GM18507 (cell line): ENCODE measurements at places on chromosomes 7 and 10.

DNA sequence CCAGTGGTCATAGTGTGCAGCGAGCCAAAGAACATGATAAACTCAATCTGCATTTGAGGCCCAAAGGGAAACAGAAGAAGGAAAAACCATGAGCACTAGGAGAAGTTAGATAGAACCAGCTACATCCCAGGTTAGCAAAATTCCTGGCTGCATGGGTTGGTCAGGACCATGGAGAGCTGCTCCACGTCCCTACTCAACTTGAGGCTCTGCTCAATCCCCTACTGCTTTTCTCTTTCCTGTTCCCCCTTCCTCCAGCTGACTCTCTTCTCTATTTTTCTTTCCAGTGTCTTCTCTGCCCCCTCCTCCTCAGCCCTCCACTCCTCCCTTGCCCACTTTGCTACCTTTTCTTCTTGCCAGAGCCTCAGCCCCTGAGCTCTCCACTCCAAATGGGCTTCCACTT, 21.9 kb upstream of the VSIR start:
- no peak for DNase-seq

- no peak for DNase-seq
Measured at GRCh38 chr10:35940141-35941041, 298.3 kb upstream of the FZD8 start.

GRCh38 chr10:70603449-70603801, 884 bp upstream of the PRF1 start:
- no peak for DNase-seq

- no peak for DNase-seq
Measured at GRCh38 chr7:14368285-14368684, 378.8 kb upstream of the ETV1 start.

DNA sequence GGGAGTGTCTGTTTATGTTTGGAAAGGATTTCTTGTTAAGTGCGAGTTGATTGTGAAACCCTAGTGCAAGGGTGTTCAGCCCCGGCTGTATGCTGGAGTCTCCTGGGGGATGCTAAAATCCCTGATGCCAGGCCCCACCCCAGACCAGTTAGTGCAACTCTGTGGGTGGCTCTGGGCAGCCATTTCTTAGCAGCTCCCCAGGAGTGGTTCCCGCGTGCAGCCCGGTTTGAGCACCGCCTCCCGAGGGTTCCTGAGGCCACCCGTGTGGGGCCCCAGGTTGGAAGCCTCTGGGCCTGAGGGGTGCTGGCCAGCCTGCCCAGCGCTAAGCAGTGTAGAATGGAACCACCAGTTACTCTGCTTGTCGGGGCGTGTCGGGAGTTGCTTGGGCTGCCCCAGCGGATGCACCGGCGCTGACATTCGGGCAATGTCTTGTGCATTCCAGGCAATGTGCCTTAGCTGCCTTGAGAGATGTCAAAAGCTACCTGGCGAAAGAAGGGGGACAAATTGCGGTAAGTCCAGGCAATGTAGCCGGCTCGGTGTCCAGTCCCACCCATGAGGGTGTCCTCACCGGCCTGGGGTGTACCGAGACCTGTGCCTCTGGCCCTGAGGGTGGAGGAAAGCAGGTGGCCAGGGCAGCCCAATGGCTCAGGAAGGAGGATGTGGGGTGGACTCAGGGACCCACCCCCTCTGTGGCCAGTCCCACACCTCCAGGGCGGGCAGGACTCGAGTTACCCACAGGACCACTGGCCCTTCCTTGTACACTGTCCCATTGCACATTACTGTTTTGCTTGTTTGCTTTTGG, 13.2 kb downstream of the PFKFB3 start:
- no peak for DNase-seq

DNA sequence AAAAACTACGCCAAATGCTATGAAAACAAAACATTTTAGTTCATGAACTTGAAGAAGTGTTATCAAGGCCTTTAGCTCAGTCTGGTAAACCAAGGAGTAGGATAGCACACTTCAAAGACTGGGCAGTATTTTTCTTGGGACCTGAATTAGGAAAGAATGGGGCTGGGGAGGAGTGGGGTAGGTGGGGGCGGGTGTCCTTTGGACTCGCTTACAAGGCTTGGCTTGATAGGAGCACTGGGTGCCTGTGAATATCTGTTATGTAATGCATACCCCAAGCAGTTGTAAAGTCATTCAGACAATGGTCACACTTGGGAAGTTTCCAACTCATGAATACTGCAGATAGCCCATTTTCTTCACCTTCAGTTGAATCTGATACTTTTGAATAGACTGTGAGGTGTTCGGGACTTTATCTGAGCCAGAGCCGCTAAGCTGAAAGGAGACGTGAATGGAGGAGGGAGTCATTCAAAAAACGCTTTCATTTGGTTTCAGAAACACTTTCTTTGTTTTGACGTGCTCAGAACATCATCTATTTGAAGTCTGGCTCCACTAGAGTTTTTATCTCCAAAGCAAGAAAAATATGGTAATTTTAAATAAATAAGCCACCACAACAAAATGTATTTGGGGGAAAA, 70.1 kb upstream of the FAM204A start:
- DNase-seq = no peak
